Aorta (tissue), 5 donors: ENCODE measurements at places on chromosomes 6 and 20. TPM values are rescaled to one million over a fixed set of nuclear protein-coding genes. Genes with fewer than 3 reads are reported as not detected.
A peak's percentile ranks its signal among the peaks of the same experiment; 100 is the strongest.

Gene ZNF334
- 3.9 TPM for total RNA-seq

Gene MUCL3
- total RNA-seq, result not detected

Gene HM13
- total RNA-seq, result 136 TPM

Gene DEFB118
- total RNA-seq, result not detected

Gene ACTL10
- total RNA-seq, result 0.96 TPM

DNA sequence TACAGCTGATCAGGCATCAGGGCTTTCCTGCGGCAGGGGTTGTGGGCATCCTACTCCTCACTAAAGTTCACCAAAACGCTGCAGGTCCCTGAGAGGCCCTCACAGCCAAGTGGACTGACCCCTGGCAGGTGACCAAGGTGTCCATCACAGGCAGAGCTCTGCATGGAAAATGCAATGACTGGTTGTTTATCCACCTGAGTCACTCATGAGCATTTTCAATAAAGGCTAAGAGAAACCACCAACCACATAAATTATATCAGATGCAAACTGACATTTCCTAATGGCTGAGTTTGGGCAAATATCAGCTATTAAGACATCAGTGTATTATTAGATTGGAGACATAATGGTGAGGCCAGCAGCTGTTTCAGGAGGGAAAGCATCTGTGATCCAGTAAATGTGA, 152.7 kb upstream of the SYNDIG1 start:
- H3K4me1 ChIP-seq, result no peaks in the 10 kb centered on the region
- H3K27ac ChIP-seq, result no peak overlapping the region
- DNase-seq, result no peak
- no peaks in the 10 kb centered on the region for H3K36me3 ChIP-seq
- no peak overlapping the region for H3K4me3 ChIP-seq
- no peaks in the 10 kb centered on the region for H3K27me3 ChIP-seq

- H3K27ac ChIP-seq, result no peak overlapping the region
- H3K4me1 ChIP-seq, result peaks cover 3% of the 10 kb centered on the region
- no peaks in the 10 kb centered on the region for H3K27me3 ChIP-seq
- no peak overlapping the region for H3K4me3 ChIP-seq
- H3K36me3 ChIP-seq, result no peaks in the 10 kb centered on the region
Observed at GRCh38 chr6:26404546-26404945, 2.5 kb downstream of the BTN3A1 start.

DNA sequence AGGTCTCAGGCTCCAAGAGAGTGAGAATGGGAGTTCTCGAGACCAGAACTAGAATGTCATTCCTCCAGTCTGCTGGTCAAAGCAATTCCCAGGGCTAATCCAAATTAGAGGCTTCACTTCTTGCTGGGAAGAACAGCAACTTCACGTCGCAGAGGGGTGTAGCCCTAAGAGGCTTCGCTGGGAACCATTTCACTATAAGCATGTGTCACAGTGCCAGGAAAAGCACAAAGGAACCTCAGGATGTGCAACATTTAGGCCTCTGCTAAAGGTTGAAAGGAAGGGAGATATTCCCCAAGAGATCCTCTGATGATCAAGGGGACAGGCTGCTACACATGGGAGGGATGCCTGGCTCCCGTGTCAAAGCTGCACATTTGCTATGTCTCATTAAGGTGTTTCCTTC, 35.9 kb upstream of the NXT1 start:
- no peaks in the 10 kb centered on the region for H3K36me3 ChIP-seq
- H3K4me1 ChIP-seq, result no peaks in the 10 kb centered on the region
- H3K27me3 ChIP-seq, result no peaks in the 10 kb centered on the region
- H3K27ac ChIP-seq, result no peak overlapping the region
- H3K4me3 ChIP-seq, result no peak overlapping the region
- no peak for DNase-seq

GRCh38 chr20:31716351-31716750, 6.3 kb downstream of the BCL2L1 start:
- H3K36me3 ChIP-seq, result no peaks in the 10 kb centered on the region
- peaks cover 2% of the 10 kb centered on the region for H3K4me1 ChIP-seq
- no peak for DNase-seq

GRCh38 chr6:4125933-4126864, 9.2 kb downstream of the ECI2 start:
- no peaks in the 10 kb centered on the region for H3K27me3 ChIP-seq
- H3K36me3 ChIP-seq, result peaks cover 13% of the 10 kb centered on the region
- no peak overlapping the region for H3K27ac ChIP-seq

- H3K36me3 ChIP-seq, result no peaks in the 10 kb centered on the region
- H3K4me3 ChIP-seq, result no peak overlapping the region
- DNase-seq, result no peak
- no peak overlapping the region for H3K27ac ChIP-seq
Observed at GRCh38 chr6:15355683-15356099, 109.8 kb downstream of the JARID2 start.

DNA sequence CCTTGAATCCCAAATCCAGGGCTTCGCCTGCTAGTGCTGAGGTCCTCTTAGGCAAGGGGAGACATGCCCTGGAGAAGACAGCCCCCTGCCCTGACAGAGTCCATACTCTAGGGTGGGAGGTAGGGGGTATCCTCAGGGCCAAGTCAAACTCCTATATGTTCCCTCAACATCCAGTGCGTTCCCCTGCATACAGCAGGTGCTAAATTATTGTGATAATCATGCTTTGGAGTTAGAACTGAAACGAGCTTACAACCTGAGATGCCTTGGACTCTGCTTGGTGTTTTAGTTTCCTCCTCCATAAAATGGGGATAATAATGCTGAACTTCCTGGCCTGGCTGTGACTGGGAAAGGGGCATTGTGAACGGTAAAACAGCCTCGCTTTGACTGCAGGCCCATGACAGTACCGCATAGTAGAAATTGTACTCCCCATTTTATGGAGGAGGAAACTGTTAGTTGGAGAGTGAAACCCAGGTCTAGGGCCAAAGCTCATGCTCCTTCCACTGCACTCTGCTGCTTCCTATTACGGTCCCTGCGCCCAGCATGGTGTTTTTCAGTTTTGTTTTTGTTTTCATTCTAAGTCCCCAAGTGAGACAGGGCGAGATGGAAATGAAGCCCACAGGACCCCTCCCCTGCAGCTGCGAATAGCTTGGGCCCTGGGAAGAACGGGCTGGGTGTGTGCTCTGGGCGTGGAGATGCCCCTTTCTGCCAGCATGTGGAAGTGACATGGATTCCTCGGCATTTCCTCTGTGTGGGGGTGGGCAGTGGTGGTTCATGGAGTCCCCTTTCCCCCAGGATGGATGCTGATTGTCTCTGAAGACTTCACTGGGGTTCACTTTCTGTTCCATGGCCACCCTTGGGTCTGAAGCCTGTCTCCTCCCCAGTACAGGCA, 162.5 kb downstream of the VEGFA start:
- H3K4me3 ChIP-seq, result no peak overlapping the region
- DNase-seq, result peak; percentile 1
- H3K27ac ChIP-seq, result no peak overlapping the region
- no peaks in the 10 kb centered on the region for H3K27me3 ChIP-seq
- H3K36me3 ChIP-seq, result no peaks in the 10 kb centered on the region

DNA sequence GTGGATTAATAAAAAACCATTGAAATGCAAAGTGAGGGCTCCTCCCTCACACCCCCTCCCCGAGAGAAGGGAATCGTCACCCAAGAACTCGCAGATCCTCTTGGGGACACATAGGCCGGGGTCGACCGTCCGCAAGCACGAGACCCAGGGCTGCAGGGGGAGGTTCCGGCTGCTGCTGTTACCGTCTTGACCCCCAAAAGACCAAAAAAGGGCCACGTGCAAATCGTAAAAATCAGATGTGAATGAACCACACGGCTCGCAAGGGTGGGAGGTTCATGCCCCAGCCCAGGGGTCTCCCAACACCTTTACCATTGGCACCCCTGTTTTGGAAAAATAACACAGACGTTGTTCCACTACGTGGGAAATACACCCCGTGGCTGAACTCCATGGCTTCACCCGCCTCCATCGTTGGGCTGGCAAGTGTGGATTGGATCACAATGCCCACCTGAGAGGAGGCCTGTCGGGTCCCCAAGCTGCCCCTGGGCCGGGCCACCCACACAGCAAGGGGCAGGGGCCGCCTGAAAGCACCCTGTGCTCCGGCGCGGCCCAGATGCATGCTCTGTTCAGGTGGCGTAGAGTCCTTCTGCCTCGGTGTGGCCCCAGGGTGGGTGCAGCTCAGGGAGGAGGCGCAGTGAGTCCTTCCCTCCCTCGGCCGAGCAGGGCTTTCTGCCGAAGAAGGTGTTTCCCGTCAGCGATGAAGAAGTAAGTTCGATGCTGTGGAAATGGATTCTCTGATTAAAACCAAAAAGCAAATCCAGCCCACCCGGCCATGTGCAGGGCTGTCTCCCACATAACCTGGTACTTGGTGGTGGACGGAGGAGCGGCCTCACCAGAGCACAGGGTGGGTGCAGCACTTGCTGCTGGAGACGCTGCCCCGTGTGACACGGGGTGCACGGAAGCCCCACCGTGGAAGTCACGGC, 85.0 kb downstream of the YTHDF1 start:
- DNase-seq, result peak; percentile 62
- H3K4me1 ChIP-seq, result no peaks in the 10 kb centered on the region
- H3K27ac ChIP-seq, result no peak overlapping the region
- no peaks in the 10 kb centered on the region for H3K27me3 ChIP-seq
- H3K36me3 ChIP-seq, result no peaks in the 10 kb centered on the region

GRCh38 chr6:14883921-14884320, 361.9 kb upstream of the JARID2 start:
- H3K4me3 ChIP-seq, result no peak overlapping the region
- H3K36me3 ChIP-seq, result no peaks in the 10 kb centered on the region
- no peak overlapping the region for H3K27ac ChIP-seq
- no peaks in the 10 kb centered on the region for H3K4me1 ChIP-seq
- DNase-seq, result no peak
- no peaks in the 10 kb centered on the region for H3K27me3 ChIP-seq

DNA sequence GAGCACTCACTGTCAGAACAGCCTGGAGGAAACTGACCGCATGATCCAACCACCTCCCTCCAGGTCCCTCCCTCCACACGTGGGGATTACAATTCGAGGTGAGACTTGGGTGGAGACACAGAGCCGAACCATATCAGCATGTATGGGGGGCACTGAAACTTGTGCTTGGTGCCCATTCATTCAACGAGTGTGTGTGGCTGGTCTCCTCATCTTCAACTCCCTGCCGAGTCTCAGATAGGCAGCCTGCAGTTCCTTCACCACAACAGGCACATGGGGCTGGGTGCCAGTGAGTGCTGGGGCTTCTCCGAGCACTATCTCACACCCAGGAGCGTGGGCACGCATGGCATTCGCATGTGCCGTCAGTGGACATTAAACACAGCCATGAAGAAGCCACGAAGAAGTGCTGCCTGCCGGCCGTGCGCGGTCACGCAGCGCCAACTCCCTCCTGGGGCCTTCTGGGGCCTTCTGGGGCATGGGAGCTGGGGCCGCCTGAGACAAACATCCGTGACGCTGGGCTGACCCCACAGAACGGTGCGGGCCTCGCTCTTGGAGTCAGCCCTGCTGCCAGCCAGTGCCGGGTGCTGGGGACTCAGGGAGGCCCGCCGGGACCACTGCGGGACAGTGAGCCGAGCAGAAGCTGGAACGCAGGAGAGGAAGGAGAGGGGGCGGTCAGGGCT, 714 bp upstream of the RTEL1 start:
- no peaks in the 10 kb centered on the region for H3K27me3 ChIP-seq
- no peaks in the 10 kb centered on the region for H3K4me1 ChIP-seq
- H3K4me3 ChIP-seq, result peak overlapping the region; percentile 10
- DNase-seq, result no peak
- peak overlapping the region; percentile 9 for H3K27ac ChIP-seq

GRCh38 chr20:16205507-16205906, 367.7 kb downstream of the KIF16B start:
- no peaks in the 10 kb centered on the region for H3K36me3 ChIP-seq
- H3K4me1 ChIP-seq, result no peaks in the 10 kb centered on the region
- no peak for DNase-seq
- no peak overlapping the region for H3K27ac ChIP-seq

DNA sequence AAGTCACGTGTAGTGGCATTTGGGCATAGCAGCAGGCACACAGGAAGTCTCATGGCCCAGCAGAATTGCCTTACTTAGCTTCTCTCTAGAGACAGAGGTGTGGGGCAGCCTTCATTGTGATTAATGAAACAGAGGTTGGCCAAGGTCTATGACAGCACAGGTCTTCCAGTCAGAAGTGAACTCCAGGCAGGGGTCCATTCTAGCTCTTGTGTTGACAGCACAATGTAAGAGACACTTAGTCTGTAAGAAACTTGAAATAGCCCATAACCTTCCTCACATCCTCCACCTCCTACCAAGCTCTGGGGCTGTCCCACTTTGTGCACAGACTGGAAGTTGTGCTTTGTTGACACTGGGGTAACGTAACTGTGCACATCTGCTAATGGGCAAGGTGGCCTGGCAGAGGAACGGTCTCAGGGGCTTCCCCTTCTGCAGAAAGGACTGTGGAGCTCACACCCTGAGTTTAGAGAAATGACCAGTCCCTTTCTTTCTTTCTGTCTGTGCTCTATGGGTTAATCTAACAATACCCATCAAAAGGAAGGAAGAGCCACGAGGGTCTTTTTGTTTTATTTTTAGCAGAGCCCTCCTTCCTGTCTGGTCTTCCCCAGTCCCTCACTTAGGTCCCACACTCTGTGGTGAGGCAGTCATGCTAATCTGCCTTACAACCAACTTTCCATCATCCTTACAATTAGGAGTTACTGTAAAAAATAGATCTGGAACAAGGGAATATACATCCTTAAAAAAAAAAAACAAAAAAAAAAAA, 35.6 kb upstream of the TAGAP start:
- DNase-seq, result no peak
- H3K27ac ChIP-seq, result no peak overlapping the region
- no peak overlapping the region for H3K4me3 ChIP-seq
- no peaks in the 10 kb centered on the region for H3K36me3 ChIP-seq

DNA sequence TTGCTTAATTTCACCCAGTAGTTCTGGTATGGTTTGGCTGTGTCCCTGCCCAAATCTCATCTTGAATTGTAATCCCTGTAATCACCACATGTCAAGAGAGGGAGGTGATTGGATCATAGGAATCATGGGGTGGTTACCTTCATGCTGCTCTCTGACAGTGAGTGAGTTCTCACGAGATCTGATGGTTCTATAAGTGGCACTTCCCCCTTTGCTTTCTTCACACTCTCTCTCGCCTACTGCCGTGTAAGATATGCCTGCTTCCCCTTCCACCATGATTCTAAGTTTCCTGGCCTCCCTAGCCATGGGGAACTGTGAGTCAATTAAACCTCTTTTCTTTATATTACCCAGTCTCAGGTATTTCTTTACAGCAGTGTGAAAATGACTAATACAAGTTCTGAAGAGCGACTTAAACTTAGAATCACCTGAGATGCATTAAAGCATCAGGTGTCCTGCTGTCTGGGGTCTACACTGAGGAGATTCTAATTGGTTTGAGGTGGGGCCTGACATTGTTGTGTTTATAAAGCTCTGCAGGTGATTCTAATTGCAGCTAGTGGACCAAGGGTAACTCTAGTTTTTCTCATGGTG, 82.1 kb upstream of the DTNBP1 start:
- H3K36me3 ChIP-seq, result no peaks in the 10 kb centered on the region
- no peak for DNase-seq
- no peak overlapping the region for H3K27ac ChIP-seq
- no peak overlapping the region for H3K4me3 ChIP-seq

- no peaks in the 10 kb centered on the region for H3K36me3 ChIP-seq
- no peaks in the 10 kb centered on the region for H3K27me3 ChIP-seq
- H3K4me3 ChIP-seq, result no peak overlapping the region
- H3K4me1 ChIP-seq, result no peaks in the 10 kb centered on the region
Observed at GRCh38 chr6:11374036-11375010, 141.9 kb upstream of the NEDD9 start.
